ENCODE measurements at places on chromosomes 1 and 21.

DNA sequence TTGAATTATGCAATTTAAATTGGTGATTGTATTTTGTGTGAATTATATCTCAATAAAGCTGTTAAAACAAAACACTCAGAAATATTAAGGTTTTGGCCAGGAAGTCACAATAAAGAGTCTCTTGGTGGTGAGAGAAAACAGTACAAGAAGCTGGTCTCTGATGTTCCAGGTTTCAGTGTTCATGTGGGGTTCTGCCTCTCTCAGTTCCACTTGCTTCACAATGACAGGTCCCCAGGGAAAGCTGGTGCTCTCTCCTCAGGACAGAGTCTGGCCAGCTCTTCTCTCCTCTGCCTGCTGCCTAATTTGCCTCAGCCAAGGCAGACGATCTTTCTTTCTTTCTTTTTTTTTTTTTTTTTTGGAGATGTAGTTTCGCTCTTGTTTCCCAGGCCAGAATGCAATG lies 342.9 kb upstream of the PLXNA2 start:
- DNase-seq = no peak

GRCh38 chr1:198682850-198683249 lies 44.0 kb downstream of the PTPRC start:
- DNase-seq = no peak

DNA sequence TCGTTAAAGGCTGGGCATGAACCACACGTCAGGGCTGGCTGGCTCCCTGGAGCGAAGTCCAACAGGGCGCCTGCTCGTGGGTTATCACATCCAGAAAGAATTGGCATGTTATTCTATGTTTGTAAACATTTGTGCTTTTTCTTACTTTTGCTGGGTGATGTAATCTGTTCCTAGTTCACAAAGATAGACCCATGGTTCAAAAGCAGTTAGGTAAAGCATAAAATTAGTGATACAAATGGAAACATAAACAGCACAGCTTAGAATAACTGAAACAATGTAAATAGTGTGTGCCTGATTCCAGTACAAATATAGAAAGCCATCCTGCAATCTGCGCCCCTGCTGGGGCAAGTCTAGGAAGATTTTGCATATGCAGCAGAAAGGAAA lies 184.0 kb upstream of the C1orf174 start:
- no peak for DNase-seq

- no peak for DNase-seq
These were observed 8.3 kb upstream of the PEF1 start for GRCh38 chr1:31652891-31653499.

Measured in NCI-H1417 treated with DMSO at 0.1 percent for 48 hours (cell line).